ENCODE measurements at places on chromosomes 2 and 18.

DNA sequence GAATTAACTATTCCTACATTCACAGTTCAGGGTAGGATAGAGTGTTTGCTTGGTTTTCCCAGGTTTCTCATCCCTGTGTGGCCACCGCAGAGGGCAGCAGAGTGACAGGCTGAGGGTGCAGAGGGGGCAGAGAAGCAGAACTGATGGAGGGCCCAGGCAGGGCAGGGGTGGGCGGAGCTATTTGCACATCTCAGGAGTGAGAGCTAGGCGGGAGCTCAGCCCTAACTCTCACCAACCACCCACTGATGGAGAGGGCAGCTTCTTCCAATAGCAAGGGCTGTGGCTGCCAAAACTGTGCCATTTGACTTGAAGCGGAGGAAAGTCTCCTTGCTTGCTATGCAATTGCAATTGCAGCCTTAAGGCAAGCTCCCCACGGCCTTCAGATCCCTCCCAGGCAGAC lies 12.0 kb upstream of the DARS1 start:
- no peak for DNase-seq

DNA sequence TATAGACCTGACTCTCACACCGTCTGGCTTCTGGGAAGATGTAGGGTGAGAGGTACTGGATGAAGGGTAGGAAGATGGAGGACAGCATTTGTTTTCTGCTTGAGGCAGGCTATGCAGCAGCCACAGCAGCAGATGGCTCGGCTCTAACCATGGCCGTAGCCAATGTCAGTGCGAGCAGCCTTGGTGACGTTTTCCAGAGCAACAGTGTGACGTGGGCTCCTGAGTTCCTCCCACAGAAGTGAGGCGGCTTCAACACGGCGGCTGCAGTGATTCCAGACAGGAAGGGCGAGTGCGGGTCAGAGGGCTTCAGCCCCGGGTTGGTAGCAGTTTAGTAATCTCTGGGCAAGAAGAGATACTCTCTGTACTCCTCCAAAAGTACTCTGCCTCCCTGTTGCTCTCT lies 133.0 kb upstream of the MYT1L start:
- DNase-seq = no peak

GRCh38 chr2:96110621-96111256 lies 5.6 kb downstream of the ADRA2B start:
- no peak for DNase-seq

- no peak for DNase-seq
Measured at GRCh38 chr2:201279079-201279478, 18.7 kb downstream of the CASP8 start.

DNA sequence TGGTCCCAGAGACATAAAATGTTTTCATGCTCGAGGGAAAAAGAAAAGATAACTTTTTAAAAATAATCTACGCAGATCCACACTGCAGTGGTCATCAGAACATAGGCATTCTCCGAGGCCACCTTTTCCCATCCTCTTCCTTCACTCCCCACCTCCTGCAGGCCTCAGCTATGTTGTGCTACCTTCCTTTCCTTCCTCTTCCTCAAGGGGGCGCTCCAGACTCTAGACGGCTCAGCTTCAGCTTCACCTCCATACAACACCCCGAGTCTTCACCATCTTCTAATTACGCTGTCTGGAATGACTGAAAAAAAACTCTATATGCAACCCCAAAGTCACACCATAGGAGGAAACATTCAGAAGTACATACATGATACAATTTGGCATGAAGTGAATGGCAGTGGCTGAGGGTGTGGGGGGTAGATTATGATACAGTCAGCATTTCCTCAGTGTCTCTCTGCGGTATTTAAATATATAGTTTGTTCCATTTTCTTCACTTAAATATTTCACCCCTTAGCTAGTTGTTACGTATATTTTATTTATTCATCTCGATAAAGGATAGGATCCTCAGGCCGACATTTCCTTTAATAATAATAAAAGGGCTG lies 583.6 kb downstream of the IRS1 start:
- no peak for DNase-seq

DNA sequence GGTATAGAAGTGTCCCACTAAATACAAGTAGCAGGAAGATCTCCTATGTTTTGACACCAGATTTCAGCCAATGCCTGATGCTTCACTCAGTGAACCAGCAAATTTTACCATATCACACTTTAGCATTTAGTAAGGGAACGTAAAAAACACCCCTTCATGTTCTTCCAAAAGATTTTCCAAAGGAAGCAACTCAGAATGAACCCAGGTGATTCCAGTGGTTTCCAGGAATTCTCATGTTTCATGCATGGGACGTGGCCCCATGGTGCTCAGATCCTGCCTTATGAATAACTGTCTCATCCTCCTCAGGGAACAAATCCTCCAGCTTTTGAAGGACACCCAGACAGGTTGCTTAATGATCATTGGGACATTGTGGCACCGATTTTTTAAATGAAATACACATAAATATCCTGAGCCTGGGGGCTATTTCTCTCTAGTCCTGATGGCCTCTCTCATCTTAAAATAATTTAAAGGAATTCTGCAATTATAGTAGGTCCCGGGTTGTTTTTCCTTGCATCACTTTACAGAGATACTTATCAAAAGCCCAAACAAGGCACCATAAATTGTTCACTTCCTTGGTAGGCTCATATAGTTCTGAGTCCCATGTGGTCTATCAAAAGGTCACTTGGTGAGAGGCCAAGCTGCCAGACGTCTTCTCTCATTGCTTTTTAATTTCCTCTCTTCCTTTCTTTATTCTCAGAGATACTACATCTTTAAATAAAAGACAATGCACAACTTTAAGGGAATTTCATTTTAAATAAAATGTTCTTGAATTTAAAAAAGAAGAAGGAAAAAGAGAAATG lies 261.0 kb downstream of the ZNF516 start:
- DNase-seq = no peak

DNA sequence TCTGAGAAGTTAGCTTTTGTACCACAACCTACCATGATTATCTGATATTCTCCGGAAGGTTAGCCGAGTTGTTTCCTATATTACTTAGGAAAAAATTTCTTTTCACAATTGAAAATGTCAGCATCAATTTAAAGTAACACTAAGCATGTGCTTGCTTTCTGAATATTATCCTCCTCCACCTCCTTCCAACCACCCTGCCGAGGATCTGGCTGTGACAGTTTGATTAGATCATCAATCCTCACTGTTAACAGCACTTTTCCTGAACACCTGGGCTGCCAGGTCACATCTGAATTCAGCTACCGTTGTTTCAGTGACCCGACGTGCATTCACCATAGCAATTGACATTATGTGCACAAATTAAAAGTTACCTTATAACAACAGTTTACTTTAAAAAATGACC lies 207.0 kb downstream of the ZNF407 start:
- no peak for DNase-seq

DNA sequence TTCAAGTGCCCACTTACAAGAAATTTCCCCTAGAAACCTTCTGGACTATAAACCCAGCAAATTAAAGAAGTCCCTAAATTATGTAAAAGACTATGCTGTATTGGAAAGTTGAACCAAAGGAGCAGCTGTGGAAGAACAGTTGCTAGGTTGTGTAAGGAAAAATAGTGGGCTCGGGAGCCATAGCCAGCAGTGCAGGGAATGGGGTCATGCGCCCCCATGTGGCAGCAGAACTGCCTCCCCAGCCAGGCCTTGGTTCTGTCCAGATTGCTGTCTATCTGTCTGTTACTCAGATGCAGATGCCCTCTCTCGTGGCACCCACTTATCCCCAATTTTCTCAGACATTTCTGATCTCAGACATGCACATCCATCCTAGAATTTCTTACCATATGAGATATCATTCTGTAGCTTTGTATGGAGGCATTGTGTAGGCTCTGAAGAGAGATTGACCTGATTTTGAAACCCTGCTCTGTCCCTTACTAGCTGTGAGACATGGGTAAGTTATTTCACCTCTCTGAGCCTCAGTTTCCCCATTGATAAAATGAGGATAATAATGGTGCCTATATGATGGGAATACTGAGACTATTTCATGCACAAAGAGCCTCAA lies 258.3 kb downstream of the SS18 start:
- DNase-seq = peak; percentile 1

- no peak for DNase-seq
Measured at GRCh38 chr2:57943315-57943714, 103.3 kb upstream of the VRK2 start.

- no peak for DNase-seq
Measured at GRCh38 chr2:172297950-172298349, 129.4 kb upstream of the ITGA6 start.

GRCh38 chr2:240998995-240999791 lies 775 bp downstream of the SNED1 start:
- DNase-seq = no peak

- no peak for DNase-seq
Measured at GRCh38 chr2:48568547-48568946, 38.6 kb downstream of the STON1 start.
